HFFc6 (cell line): ENCODE measurements at places on chromosomes 16 and 17.

GRCh38 chr17:67459985-67460384 is 82.9 kb downstream of the PITPNC1 start:
- DNase-seq: no peak

- DNase-seq: no peak
Observed at GRCh38 chr17:40828454-40829044, 6.1 kb upstream of the KRT10 start.

- no peak for DNase-seq
Observed at GRCh38 chr16:88373927-88374492, 8.7 kb upstream of the ZNF469 start.

DNA sequence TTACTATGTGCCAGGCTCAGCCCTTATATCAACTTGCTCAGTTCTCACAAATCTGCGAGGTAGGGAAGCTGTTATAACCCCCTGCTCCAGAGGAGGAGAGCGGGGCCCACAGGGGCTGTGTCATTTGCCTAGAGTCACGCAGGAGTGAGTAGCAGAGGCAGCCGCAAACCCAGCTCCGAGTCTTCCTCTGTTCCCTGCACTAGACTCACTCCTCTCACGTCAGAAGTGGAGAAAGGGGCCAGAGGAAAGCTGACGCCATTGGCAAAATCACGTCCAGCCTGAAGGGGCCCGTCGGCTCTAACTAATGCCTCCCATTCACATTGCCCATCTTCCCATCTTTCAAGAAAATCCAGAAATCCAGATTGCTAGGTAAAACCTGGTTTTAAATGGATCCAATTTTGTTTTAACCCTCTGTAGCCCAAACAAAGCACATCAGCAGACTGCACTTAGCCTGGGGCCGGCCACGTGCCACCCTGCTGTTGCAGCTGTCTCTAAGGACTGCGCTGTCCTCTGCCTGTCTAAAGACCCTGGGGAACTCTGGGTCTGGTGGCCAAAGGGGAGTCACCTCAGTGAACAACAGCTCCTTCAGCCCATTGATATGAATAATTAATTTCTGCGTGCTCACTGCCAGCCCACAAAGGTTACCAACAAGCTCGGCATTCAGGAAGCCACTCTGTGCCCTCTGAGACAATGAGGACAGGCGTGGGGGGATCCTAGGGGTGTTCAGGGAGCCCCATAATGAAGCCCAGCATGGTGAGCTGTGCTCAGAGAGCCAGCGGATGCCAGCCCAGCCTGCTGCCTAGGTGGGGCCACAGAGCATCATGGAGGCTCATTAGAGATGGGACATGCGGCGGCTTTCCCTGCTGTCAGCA is 36.7 kb upstream of the ABR start:
- no peak for DNase-seq

- no peak for DNase-seq
Observed at GRCh38 chr17:76131051-76131691, 9.9 kb downstream of the FOXJ1 start.

- no peak for DNase-seq
Observed at GRCh38 chr16:80317599-80318037, 223.2 kb upstream of the DYNLRB2 start.

GRCh38 chr17:37432671-37433070 is 26.0 kb downstream of the TADA2A start:
- no peak for DNase-seq

GRCh38 chr16:83898463-83899271 is at the start of gene MLYCD:
TSS of gene MLYCD (plus strand) at chr16:83899115. CDS start at chr16:83899145, 30 bp downstream.
- DNase-seq: peak; percentile 37

GRCh38 chr17:3788200-3788599 is 12.8 kb downstream of the ITGAE start:
- no peak for DNase-seq

DNA sequence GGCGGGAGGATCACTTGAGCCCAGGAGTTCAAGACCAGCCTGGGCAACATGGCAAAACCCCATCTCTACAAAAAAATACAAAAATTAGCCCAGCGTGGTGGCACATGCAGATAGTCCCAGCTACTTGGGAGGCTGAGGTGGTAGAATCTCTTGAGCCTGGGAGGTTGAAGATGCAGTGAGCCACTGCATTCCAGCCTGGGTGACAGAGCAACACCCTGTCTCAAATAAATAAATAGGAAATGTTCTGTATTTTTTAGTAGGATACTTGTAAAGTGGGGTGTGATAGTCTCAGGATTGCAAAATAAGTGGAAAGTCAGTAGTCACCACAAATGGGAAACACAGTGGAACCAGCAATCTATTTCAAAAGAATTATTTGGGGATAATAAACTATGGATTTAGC is 4.0 kb downstream of the RSPRY1 start:
- no peak for DNase-seq

DNA sequence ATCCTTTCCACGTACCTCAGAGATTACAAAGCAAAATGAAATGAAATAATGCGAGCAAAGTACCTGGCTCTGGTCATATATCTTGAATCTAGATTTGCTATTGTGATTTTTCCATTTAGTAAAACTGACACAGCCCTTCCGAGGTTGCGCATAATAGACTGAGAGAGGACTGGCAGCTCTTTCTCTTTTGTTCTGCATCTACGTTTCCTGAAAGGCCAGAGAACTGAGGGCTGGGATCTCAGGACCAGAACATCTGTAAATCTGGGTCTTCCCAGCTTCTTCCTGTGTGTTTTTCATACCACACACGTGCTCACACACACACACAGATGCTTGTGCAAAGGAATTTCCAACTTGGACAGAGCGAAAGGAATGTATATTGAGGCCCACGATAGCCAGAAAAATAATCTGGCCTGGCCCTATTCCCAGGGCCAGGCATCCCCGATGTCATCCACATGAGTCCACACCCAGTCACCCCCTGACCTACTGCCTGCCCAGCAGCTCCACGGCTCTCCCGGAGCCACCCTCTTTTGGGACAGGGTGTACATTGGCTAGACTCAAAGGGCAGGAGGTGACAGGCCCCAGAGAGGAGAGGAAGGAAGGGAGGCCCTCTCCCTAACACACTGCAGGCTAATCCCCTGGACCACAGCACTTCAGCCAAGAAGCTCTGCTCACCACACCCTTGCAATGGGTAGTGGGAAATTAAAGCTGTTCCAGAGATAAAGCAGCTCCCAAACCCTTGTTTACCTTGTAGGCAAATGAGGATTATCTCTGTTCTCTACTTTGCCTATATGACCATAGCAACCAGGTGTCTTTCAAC is 41.8 kb downstream of the NOL11 start:
- peak; percentile 12 for DNase-seq
